GM19239 (cell line): ENCODE measurements at places on chromosomes 4 and X.

DNA sequence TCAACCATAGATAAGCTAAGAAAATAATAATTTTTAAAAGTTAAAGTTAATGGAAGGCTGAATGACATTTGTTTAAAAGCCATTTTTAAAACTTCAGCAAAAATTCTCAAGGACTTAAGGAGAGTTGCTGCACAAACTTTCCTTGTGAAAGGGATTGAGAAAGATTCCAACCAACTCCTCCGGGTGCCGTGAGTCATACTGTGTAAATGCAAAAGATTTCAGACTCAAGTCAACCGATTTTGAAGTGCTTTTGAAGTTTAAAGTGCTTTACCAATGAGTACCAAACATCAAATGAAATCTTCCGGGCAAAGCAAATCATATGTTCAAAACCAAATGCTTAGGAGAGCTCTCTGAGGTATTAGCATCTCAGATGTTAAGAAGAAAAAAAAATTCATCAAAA lies 31.4 kb downstream of the VCX2 start:
- DNase-seq, result no peak

GRCh38 chrX:43898406-43899035 lies 16.3 kb upstream of the MAOB start:
- no peak for DNase-seq

DNA sequence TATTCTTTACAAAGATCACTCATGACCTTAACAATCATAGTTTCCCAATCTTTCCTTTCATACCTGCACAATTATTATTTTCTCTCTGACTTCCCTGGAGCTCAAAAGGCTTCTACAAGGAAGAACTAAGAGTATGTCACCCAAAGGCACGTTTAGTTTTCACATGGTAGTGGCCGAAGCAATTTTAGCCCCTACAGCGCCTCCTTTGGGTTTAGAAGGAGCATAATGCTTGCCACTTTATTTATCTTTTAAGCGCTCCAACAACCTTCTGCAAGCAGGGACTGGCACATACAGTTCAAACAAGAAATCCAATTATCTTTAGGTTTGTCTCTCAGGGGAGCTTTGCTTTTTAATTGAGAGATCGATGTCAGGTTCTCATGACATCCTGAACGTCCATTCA lies 42.0 kb upstream of the IGSF1 start:
- no peak for DNase-seq

DNA sequence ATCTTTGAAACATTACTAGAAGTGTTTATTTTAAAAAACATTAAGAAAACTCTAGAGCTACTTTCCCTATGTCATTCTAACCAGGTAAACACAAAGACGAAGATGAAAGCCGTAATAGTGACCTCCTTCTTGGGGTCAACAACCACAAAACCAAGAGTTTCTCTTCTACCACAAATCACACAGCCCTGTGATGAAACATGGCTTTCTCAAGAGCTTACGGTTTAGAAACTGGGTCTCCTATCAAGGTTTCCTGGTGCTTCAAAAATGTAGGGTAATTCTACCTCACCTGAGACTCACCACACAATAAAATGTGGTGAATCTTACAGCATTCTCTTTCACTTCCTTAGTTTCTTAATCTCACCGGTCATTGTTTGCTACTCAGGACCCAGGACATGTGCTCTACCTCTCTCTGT lies 50.9 kb downstream of the CORIN start:
- DNase-seq, result peak; percentile 1

- no peak for DNase-seq
Measured at GRCh38 chr4:56649445-56650261, 31.4 kb downstream of the HOPX start.

DNA sequence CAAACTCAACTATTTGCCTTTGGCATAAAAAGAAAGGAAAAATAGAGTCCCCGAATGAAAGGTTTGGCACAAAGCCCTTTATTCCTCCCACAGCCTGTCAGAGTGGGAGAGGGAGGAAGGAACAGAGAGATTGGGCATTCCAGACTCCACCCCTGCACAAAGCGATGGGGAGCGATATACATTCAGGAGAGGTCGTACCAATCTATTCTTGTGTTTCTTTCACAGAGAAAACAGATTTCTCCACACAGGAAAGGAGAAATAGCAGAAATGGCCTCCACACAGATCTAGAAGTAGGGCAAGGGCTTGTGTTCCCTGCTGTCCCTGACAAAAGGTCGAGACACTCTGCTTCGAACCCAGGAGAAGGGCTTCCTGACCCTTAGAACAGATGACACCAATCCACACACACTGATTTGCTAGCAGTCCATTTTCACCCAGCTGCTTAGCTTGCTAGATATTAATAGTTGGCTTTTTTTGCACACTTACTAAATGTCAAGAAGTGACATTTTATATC lies 197.4 kb downstream of the MAML3 start:
- DNase-seq, result no peak

DNA sequence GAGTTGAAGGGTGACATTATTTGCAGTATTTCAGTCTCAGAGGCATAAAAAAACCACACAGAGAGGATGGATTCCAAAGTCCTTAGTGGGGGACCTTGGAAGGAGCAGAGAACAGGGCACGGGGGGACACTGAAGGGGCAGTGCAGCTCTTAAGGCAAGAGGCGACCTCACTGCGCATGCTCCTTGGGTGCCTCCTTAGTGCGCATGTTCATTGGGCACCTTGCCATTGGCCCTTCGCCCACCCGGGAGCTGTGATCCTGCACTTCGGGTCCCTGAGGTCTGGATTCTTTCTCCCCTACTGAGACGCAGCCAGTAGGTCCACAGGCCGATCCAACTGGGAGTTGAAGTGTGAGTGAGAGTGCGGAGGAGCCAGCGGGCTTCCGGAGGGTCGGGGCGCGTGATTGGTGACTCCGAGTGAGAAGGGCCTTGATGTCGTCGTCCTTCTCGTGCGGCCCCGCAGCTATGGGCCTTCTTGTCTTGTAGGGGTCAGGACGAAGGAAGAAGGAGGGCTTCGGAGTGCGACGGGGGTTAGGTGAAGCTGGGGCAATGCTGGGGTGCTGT lies at the start of gene XAGE5:
TSS of gene XAGE5 (plus strand) at position 223 of the 561 bp plus-strand sequence. CDS start 1,280 bp downstream, outside the sequence.
- no peak for DNase-seq

DNA sequence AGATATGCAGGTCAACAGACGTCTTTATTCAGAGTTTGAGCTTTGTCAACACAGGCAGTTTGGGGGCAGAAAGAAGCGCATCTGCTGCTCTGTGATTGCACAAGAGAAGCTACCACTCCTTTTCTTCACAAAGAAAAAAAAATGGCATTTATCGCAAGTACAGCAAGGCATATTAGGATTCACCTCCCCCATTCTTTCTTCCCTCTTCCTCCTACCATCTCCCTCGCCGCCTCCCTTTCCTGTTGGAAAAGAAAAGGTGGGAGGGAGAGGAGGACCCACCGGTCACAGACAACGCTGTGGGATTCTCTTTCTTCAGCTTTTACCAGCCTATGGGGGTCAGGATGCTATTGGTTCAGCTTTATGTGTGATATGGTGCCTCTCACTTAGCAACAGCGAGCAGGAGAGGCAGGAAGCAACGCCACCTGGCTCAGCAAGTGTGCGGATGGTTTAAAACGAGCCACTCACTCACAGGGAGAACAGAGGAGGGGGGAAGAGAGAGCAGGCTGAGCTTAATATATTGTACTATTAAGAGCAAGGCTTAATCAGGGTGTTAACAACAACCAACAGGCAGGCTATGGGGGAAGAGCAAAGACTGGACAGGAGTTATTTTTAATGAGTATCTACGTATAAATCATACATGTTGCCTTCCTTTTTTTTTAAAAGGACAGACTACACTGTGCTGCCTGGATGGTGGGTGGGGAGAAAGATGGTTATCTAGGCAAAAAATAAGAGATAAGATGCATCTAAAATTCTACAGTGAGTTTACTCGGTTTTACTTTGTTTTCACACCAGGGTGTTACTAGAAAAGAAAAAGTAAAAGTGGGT lies 104.7 kb downstream of the MAML3 start:
- no peak for DNase-seq

- DNase-seq, result no peak
Measured at GRCh38 chrX:87621697-87622096, 104.1 kb downstream of the KLHL4 start.

- DNase-seq, result no peak
Measured at GRCh38 chr4:109981936-109982335, 69.3 kb downstream of the EGF start.

DNA sequence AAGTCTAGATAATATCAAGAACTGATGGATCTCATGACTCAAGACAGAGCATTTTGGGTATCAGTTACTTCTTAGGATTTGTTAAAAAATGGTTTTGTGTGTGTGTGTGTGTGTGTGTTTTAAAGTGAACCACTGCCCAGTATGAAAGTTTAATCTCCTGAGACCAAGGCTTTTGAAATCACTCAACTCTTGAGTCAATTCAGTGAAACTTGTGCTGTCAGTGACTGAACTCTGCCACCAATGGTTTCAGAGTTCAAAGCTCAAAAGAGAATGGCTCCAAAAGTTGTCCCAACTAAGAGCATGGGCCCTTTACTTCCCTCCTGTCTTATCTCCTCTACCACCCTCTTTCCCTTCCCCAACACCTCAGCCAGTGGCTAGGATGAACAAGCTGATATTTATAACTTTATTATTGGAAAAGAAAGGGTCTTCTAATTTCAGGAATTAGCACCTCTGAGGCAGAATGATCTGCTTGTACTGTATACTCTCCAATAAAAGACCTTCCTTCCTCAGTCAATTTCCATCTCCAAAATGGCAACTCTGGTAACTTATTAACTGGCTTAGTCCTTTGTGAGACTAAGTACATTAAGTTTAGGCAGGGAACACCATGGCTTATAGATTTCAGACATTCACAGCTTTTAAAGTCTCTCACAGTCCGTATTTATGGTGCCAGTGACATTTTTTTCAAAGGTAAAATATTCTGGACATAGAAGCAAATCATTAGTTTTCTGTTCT lies 152.2 kb downstream of the REPS2 start:
- DNase-seq, result no peak

DNA sequence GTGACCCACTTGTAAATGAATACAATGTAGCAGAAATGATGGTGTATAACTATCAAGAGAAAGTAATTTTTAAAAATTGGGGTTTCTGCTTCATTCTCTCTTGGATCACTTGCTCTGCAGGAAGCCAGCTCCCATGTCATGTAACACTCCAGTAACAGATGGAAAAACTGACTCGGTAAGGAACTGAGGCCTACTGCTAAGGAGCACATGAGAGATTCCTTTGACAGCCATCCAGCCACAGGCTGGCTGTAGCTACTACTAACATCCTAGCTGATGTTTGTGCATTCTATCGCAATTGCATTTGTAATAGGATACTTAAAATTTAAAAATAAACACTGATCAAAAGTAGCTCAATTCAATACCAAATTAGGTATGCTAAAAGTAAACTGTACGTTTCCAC lies 102.3 kb upstream of the MAB21L2 start:
- DNase-seq, result no peak

- no peak for DNase-seq
Measured at GRCh38 chr4:106268786-106269185, 47.2 kb downstream of the TBCK start.

DNA sequence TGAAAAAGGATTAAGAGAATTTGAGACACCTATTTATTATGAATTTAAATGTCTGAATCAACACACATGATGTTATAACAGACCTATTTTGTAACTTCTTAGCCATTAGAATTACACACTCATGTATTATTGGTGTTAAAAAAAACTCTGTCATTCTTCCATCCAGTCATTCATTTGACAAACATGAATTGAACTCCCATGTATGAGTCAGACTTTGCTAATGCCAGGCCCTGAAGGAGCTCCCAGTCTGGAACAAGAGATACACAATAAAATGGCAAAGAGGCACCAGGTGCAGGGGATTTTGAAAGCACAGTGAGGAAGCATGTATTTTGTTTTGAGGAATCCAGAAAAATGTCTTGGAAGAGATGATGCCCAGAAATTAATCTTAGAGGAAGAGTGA lies 87.7 kb upstream of the EFHC2 start:
- DNase-seq, result no peak

DNA sequence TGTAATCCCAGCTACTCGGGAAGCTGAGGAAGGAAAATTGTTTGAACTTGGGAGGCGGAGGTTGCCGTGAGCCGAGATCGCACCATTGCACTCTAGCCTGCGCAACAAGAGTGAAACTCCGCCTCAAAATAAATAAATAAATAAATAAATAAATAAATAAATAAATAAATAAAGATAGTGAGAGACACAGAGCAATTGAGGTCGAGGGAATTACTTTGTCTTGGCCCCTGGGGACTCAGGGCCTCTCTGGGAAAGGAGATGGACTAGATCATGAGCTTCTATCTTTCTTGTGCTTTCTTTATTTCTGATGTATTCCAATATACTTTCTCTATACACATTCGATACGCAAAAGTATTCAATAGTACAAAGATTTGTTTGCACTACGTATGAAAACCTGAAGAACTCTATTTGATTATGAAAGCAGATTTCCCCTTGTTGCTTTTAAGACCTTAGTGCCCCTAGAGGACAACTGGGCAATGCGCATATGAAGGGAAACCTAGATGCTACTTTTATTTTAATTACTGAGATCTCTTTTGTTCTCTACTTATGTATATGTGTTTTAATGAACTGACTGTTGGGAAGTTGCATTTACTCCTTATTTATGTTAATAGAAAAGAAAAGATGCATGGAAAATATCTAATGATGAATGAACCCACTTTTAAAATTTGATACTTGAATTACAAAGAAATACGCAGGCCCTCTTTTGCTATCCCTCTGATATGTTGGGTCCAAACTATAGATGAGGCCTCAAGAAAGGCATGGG lies 12.8 kb upstream of the ELOVL6 start:
- peak; percentile 36 for DNase-seq

DNA sequence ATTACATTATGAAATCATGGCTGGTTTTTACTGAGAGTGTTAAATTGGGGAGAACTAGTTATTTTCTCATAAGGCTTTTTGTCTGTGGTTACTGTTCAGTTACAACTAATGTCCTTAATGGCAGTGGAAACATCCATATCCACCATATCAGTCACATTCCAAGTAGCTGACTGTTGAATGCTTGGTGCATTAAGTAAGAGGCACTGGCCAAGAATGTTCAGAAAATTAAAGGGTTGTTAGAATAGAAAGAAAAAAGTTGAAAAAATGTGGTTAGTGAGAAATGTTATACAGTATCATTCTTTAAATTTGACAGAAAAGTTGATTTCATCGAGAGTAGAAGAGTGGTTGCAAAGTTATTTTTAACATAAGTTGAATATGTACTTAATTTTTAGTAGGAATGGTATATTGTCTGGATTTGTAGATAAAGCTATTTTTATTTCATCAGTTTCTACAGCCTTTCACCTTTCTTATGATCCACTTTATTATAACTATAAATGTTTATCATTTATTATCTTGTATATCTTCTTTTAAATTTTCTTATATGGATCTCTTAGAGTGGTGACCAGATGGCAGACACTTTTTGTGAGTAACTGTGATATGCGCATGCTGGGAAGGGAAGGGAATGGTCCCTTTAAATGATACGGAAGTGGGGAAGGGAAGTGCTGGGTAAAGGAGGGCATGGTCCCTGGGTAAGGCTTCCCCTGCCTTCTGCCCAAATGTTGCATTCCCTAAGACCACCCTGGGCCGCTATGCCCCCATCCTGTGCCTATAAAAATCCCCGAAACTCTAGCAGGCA lies 2407.1 kb downstream of the ARAP2 start:
- no peak for DNase-seq
